T-cell (primary cell): ENCODE measurements at places on chromosomes 16 and 17.

GRCh38 chr16:14013571-14014283, 57.4 kb upstream of the MRTFB start:
- DNase-seq = no peak

GRCh38 chr17:78958641-78959127, 21.0 kb downstream of the LGALS3BP start:
- DNase-seq = no peak

GRCh38 chr17:70297397-70297796, 128.1 kb downstream of the KCNJ2 start:
- DNase-seq = no peak

- no peak for DNase-seq
Observed at GRCh38 chr17:59502800-59503199, 62.6 kb upstream of the DHX40 start.

- no peak for DNase-seq
Observed at GRCh38 chr17:1797323-1797722, 32.4 kb downstream of the SMYD4 start.

DNA sequence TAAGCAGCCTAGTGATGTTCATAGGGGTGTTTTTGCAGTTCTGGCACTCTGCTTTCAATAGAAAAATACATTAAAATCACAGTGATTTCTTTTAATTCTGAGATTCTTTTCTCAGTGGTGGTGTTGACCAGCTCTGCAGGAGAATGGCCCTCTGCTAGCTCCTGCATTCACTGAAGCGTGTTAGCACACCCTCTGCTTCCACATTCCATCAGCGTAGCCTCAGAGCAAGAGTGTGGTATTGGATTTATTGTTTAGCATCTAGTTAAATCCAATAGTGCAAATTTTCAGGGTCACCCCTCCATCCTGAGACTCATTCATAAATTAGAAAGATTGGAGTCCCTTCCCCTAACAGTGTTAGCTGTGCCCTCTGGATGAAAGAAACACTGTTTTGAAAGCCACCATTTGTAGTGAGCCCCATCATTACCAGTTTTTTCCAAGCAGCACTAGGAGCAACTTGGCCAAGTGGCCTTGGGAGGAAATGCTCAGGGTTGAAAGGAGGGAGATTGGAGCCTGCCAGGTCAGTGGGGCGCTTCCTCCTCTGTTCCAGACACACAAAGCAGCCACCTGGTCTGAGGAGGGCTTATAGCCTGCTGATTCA, 45.7 kb downstream of the B9D1 start:
- no peak for DNase-seq

DNA sequence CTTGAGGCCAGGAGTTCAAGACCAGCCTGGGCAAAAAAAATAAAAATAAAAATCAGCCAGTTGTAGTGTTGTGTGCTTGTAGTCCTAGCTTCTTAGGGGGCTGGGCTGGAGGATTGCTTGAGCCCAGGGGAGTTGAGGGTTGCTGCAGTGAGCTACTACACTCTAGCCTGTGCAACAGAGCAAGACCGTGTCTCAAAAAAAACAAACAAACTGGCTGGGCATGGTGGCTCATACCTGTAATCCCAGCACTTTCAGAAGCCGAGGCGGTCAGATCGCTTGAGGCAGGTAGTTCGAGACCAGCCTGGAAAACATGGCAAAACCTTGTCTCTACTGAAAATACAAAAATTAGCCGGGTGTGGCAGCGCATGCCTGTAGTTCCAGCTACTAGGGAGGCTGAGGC, 4.9 kb upstream of the UBALD2 start:
- DNase-seq = no peak

GRCh38 chr17:49556223-49556943, 19.3 kb upstream of the NXPH3 start:
- peak; percentile 75 for DNase-seq

GRCh38 chr17:213286-214105, 32.0 kb upstream of the DOC2B start:
- DNase-seq = no peak

DNA sequence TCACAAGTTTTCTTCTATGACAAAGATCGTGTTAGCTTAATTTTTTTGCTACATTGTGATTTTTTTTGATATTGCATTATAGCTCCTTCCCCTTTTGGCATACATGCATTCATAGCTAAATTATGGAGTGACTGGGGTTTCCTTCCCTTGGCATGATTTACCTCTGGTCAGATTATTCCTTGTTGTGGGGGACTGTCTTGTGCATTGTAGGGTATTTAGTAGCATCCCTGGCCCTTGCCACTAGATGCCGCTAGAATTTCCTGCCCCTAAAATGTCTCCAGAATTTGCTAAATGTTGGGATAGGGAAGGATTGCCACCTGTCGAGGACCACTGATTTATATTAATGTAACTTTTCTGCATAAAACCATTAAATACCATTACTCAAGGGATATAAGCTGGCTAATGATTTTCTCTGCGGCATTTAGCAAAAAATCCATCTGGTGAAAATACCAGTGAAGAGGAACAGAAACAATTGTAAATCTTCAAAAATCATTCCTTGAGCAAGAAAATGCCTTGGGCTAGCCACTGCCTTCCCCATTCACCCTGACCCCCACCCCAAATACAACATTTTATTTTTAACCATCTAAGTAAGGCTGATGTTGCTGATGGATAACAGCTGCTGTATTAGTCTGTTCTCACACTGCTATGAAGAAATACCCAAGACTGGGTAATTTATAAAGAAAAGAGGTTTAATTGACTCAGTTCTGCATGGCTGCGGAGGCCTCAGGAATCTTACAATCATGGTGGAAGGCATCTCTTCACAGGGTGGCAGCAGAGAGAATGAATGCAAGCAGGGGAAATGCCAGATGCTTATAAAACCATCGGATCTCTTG, 195.2 kb downstream of the MAP2K6 start:
- DNase-seq = no peak

DNA sequence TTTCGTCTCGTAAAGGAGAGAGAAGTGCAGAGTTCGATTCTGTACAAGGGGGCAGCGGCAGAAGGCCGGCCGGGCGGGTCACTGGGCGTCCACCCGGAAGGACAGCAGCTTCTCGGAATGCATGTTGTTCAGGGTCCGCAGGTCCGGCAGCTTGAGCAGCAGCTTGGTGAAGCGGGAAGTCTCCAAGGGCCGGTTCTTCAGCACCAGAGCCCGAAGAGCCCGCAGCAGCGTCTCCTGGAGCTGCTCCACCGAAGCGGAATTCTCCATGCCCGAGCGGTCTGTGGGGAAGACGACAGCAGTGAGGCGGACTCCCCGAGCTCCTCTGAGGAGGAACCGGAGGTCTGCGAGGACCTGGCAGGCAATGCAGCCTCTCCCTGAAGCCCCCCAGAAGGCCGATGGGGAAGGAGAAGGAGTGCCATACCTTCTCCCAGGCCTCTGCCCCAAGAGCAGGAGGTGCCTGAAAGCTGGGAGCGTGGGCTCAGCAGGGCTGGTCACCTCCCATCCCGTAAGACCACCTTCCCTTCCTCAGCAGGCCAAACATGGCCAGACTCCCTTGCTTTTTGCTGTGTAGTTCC, 7.3 kb downstream of the NR1D1 start:
- no peak for DNase-seq

DNA sequence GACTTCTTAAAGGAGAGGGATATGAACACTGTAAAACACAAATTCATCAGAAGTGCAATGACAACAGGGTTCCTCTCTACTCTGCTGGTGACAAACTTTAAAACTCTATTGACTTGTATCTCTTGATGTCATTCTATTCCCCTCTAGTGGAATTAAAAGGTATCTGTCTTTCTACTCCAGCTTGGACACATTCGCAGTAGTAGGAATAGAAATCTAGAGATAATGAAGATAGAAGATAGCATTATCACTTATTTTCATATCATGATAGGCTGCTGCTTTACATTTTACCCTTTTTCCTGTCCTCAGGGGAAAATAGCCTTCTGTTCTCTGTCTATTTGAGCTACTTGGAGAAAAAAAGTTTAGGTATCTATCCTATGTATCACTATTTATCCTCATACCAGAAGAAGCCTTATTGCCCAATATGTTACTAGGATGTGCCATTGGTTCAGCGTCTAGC, 209.6 kb upstream of the CACNG5 start:
- no peak for DNase-seq

DNA sequence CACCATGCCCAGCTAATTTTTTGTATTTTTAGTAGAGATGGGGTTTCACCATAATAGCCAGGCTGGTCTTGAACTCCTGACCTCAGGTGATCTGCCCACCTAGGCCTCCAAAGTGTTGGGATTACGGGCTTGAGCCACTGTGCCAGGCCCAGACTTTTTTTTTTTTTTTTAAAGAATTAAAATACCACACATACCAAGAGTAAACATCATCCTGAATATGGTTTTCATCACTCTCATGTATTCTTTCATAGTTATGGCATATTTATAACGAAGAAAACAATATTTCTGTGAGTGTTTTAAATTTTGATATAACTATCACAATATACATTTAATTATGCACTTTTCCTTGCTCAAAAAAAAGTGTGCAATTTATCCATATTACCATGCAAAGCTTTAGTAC, 48.2 kb downstream of the MARVELD3 start:
- no peak for DNase-seq

GRCh38 chr16:20884240-20884556, 16.0 kb downstream of the DCUN1D3 start:
- DNase-seq = no peak

DNA sequence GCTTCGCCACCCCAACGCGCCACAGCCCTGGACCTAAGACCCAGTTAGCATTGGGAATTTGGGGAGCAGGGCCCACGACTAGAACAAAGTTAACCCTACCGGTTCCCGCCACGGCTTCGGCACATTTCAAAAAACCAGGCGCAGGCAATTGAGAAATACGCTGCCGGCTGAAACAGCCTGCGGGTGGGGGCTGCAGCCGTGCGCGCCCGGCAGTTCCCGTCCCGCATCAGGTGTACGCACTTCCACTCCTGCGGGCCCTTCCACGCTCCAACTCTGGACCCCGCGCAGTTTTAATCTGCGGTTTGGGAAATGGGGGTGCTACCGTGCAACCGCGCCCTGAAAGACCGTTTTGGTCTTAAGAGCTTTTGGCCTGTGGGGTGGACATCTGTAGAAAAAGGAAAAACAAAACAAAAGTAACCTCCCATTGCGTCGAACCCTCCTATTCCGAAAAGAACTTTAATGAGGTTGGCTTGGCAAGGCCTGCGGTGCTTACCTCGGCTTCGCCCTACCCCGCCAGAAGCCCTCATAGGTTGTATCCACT, 7.1 kb downstream of the IRX5 start:
- DNase-seq = no peak

GRCh38 chr17:56831369-56832095, 2.2 kb downstream of the C17orf67 start:
- no peak for DNase-seq

DNA sequence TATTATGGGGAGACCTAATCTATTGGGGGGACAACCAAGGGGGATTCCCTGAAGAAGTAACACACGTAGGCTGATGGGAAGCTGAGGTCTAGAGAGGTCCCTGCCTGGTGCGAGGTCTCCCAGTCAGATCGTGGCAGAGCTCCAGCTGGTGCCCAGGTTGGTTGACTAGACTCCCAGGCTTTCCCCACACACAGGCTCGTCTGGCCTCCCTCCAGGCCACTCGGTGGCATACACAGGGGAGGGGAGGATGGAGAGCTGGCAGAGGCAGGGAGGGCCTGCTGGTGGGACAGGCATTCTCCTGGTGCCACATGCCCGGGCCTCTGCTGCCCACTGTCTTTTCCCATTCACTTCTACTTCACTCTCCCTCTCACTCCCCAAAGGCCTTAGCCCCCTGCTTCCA, 8.5 kb upstream of the SOCS3 start:
- no peak for DNase-seq

- DNase-seq = no peak
Observed at GRCh38 chr17:77228241-77228752, 87.5 kb downstream of the SEC14L1 start.

GRCh38 chr17:35978346-35978745, 3.0 kb downstream of the CCL16 start:
- no peak for DNase-seq

DNA sequence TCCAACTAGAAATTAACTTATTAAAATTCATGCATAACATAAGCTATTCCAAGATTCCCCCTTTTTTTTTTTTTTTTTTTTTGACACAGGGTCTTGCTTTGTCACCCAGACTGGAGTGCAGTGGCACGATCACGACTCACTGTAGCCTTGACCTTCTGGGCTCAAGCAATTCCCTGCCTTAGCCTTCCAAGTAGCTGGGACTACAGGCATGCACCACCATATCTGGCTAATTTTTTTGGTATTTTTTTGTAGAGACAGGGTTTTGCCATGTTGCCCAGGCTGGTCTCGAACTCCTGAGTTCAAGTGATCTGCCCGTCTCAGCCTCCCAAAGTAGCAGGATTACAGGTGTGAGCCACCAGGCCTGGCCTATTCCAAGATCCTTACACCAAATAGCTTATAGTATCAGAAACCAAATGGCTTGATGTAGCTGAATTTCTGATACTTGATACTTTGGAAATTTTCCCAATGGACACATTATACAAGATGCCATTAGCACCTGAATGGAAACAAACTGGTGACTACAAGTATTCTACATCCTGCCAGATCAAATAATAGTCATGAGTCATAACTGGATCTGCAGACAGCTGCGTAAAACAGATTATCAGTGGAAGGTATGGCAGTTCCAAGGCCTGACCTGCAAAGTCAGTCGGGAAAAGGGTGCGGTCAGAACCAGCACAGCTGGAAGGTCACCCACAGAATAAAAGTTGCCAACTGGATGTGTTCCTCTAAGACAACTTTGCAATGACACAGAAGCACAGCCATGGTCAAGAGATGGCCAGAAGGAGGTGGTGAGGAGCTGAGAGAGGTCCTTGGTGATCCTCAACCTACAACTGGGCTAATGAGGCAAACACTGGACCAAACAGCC, 14.5 kb downstream of the TUBG1 start:
- no peak for DNase-seq

GRCh38 chr16:22786284-22786683, 27.7 kb upstream of the HS3ST2 start:
- DNase-seq = no peak

DNA sequence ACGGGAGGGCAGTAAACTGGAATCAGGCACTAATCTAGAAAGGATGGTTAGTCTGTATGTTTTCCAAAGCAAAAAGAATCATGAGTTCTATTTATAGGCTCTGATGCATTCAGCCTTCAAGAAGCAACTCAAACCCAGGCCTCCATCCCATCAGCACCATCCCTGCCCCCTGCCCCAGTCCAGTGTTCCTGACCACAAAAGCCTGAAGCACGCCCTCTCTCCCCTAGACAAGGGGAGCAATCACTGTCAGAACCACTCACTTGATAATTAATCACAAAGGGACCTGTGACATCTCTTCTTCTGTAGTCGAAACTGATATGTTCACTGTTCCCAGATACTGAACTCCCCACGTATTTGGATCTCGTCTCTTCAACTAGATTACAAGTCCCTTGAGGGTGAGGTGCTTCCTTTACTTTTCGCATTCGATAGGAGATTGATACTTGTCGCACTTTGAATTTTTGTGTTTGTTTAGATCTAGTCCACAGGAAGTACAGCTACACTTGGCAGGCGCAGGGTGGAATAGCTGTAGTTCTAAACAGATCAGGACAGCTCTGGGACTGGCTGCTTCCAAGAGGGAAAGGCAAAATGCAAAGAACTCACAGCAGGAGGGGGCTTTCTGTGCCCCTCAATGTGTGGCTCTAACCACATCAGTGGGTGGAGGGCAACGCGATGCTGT, 36.4 kb upstream of the CCDC182 start:
- DNase-seq = no peak
